ENCODE measurements at places on chromosomes 11 and 22.
A peak's percentile ranks its signal among the peaks of the same experiment; 100 is the strongest.

GRCh38 chr11:69563946-69564775 lies 76.8 kb upstream of the CCND1 start:
- no peak for DNase-seq

DNA sequence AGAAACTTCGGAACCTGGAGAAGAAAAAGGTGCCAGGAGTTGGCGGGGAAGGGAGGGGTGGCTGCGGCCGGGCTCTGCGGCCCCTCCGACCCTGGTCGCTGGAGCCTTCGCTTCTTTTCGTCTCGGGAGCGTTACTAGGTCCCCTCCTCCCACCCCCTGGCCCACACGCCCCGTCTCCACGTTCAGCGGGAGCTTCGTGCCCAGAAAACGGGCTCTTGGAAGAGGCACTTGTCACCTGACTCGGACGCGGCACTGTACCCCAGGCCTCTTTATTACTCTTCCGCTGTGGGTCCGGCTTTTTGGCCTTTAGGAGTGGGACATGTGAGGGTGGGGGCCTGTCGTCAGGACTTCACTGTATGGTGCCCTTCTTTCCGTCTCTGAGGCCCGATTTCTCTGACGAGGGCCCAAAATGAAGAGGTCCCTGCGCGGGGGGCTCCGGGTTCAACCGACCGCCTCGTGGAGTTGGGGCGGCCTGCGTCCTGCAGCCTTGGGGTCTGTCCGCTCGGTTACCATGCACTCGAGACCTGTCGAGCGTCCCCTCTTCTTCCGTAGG lies 1.2 kb downstream of the CAPRIN1 start:
- DNase-seq: no peak

- no peak for DNase-seq
These were observed 80.2 kb downstream of the SGSM3 start for GRCh38 chr22:40450616-40451015.

GRCh38 chr22:29167032-29167911 lies 38.4 kb upstream of the EMID1 start:
- DNase-seq: no peak

GRCh38 chr22:21567456-21568346 lies at the start of gene UBE2L3:
TSS of gene UBE2L3 (plus strand) at chr22:21567714. CDS start at chr22:21567745, 31 bp downstream.
- DNase-seq: peak; percentile 77

- no peak for DNase-seq
These were observed 116.0 kb upstream of the SYT13 start for GRCh38 chr11:45402049-45402630.

DNA sequence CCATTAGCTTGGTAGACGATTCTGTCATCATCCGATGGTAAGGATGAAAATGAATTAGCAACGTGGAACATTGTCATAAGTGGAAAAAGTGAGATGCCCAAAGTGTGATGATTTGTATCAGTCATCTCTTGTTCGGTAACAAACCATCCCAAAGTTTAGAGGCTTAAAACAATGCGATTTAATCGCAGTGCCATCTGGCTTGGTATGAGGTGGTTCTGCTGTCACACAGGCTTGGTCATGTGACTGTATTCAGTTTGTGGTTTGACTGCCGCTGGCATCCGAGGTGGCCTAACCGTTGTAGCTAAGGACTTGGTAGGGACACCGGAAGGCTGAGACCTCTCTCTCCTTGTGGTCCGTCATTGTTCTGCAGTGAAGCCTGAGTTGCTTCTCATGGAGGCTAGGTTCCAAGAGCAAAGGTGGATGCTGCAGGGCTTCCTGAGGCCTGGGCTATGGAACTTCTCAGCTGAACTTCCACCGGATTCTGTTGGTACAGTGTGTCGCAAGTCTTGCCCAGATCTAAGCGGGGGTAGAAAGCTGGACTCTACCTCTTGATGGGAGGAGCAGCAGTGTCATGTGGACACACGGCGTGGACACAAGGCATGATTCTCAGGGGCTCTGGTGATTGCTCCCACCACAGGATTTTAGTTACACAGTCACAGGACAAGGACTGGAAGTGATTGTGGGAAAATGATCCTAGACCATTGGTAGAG lies 36.3 kb downstream of the BCR start:
- no peak for DNase-seq

DNA sequence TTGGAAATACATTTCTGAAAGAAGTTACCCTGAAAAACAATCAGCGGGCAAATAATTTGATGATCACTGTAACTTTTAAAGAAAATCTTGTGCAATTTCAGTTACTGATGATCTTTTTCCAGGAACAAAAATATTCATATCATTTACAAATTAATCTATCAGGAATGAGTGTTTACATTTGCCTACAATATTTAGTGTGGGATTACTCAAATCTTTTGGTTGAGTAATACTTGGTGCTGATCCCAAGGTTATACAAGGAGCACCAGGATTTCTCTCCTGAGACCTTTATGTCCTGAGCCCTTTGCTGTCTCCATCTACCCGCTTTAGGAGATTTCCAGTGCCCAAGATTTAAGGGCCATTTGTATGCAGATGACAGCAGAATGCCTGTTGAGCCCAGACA lies 116.1 kb downstream of the ATXN10 start:
- no peak for DNase-seq

GRCh38 chr11:19938169-19938856 lies 222.0 kb downstream of the DBX1 start:
- DNase-seq: no peak

GRCh38 chr11:125165111-125165842 lies 726 bp downstream of the PKNOX2 start:
- DNase-seq: no peak

- no peak for DNase-seq
These were observed 67.3 kb downstream of the RSF1 start for GRCh38 chr11:77753230-77753629.

DNA sequence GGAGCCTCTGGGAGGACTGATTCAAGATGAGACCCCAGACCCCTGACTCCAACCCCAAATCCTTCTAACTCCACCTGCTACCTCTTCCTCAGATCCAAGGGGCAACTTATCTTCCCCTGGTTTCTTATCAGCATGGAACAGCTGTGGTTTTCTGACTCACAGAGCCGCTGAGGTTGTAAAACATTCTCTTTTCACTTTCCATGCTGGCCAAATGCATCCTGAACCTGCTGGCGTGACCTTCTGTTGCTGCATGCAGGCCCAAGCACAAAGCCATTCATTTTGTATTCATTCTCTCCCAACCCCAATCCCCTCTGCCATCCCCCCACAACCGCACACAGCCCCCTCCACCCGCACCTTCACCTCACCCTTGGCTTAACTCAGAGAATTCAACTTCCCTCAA lies 70.3 kb downstream of the SEZ6L start:
- no peak for DNase-seq

DNA sequence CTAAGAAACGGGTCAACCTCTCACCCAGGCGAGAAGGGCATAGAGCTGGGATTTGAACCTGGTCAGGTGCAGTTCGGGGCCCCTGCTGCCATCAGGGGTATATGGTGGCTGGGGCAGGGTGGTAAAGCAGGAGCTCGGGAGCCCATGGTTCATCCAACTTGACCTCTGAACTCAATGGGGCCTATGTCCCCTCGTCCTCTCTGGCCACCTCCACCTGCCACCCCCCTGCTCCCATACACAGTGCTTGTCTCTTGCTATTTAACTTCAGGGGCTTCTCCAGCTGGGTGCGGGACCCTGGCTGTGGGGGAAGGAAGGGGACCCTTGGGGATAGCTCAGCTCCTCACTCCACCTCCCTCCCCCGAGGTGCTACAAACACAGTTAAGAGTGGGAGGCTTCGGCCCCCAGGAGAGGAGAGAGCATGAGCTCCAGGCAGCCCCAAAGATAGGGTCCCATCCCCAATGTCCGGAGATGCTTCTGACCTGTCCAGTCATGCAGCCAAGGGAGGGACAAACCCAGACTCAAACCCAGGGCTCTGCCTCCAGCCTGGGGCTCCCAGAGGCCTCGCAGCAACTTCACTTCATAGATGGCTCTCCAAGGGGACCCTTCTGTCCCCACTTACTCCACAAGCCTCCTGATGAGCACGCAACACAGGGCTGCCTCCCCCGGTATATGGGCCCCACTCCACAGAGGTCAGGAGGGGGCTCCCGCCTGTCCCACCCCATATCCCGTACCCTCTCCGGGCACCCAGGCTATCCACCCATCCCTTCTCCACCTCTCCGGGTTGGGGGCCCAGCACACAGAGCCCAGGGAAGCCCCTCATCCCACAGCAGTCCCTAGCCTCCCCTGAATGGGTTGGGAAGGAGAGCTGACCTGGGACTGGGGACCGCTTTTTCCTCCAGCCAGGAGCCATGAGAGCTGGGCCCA lies 712 bp downstream of the IL2RB start:
- DNase-seq: no peak

GRCh38 chr11:12216671-12217374 lies 106.4 kb downstream of the MICAL2 start:
- DNase-seq: no peak

DNA sequence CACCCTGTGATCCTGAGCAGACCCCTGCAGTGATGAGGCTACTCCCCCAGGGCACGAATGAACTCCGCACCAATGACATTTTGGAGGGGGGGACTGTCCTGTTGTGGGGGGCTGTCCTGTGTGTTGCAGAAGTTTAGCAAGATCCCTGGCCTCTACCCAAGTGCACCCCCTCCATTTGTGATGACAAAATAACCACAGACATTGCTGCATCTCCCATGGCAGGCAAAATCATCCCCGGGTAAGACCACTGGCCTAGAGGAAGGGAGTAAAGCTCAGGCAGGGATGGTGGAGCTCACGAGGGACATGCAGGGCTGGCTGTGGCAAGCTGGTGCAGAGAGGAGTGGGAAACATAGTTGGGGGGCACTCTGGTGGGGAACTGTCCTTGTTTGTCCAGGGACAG lies 40.6 kb downstream of the NECTIN1 start:
- DNase-seq: no peak

DNA sequence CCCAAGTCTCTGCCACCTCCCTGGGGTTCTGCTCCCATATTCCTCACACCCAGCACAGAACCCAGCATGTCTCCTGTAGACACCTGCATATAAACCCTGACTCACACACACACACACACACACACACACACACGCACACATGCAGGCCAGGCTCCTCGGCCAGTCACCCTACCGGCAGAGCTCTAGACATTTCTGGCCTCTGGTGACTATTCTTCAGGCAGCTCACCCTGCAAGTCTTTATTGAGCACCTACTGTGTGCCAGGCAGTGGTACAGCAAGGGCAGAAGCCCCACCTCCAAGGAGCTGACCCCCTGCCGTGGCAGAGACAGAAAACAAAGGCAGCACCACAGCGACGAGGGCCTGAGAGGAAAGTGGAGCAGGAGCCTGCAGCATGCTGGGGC lies 50.3 kb downstream of the CDKN1C start:
- DNase-seq: no peak

- DNase-seq: no peak
These were observed 729.3 kb downstream of the NTM start for GRCh38 chr11:132099692-132100091.

DNA sequence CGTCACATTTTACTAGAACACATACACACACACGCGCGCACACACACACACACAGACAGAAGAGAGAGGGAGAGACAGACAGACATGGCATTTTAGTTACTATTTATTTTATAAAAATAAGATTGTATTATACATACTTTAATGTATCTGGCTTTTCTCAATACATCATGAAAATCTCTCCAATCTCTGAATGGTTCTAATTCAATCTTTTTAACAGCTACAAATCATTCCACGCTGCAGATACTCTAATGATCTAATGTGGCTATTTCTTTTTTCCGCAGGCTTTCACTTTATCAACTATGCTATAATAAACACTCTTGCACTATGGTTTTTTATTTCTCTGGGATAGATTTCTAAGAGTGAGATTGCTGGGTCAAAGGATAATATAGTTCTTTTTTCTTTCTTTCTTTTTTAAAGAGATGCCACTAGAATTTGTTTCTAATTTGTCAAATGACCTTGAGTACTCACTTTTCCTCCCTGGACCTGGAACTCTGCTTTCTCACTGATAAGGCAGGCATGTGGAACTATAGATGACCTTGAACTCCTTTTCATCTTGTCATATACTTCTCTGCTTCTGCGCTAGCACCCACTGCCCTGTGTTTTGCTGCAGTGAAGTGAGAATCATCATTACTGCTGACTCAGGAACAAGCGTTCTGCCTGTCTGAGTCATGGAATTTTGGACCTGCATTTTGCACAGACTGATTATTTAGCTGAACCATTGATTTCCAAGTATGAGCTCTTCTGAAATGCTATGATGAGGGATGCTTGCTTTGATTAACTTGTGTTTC lies 4.9 kb upstream of the SLC6A5 start:
- no peak for DNase-seq

DNA sequence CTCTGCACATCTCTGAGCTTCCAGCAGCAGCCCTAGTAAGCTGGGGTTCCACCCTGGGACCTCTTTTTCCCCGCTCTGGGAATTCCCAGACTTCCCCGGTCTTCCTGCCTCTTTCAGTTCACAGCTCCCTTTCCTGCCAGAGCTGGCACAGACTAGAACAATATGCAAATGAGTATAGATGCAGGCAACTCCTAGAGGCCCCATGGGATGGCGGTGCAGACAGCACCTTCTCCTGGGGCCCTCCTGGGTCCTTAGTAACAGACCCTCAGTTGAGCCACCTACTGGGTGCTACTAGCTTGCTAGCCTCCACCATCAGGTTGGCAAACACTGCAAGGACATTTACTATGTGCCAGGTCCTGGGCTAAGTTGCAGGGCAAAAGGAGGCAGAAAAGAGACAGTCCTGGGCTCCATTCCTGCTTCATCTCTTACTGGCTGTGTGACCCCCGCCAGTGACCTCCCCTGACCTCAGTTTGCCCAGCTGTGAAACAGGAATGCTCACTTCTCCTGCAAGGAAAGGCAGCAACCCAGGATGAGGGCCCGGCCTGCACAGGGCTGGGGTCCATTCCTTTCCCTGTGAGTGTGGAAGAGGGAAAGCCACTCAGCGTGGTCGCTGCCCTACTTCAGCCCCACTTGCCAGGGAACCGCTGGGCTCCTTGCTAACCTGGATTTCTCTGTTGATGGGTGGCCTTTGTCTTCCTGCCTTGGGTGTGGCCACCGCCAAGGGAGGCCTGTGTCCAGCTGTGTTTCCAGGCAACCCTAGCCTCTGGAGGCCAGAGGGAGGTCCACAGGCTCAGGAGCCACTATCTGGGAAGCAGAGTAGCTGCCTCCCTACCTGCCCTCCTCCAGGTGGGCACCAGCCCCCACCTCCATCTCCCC lies 7.3 kb downstream of the RELT start:
- peak; percentile 49 for DNase-seq

DNA sequence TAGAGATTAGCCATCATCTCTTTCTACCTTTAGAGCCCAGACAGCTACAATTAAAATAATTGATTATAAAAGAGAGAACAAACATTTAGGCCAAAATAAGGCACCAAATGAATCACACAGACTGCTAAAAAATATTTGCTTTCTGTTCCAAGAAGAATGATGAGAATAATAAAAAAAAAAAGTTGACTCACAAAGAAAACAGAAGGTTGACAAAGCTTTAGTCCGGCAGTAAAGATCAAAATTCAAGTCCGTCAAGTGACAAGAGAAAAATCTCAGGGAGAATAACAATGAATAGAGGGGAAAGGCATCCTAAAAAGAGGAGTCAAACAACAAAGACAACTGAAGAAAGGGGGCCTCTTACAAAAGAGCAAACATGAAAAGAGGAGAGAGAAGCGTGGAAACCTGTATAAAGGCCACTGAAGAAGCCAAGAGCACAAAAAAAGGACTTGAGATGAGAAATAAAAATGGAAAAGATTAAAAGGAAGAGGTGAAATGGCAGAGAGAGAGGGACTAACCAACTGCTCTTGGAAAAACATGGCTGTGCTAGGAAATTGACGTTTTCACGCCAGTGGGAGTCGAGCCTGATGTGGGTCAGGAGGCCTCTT lies 910.2 kb downstream of the OPCML start:
- no peak for DNase-seq

- DNase-seq: no peak
These were observed 17.1 kb downstream of the CRELD2 start for GRCh38 chr22:49935561-49935960.

All from caudate nucleus (tissue), 63 donors.